ENCODE measurements at places on chromosomes 2 and 18.

DNA sequence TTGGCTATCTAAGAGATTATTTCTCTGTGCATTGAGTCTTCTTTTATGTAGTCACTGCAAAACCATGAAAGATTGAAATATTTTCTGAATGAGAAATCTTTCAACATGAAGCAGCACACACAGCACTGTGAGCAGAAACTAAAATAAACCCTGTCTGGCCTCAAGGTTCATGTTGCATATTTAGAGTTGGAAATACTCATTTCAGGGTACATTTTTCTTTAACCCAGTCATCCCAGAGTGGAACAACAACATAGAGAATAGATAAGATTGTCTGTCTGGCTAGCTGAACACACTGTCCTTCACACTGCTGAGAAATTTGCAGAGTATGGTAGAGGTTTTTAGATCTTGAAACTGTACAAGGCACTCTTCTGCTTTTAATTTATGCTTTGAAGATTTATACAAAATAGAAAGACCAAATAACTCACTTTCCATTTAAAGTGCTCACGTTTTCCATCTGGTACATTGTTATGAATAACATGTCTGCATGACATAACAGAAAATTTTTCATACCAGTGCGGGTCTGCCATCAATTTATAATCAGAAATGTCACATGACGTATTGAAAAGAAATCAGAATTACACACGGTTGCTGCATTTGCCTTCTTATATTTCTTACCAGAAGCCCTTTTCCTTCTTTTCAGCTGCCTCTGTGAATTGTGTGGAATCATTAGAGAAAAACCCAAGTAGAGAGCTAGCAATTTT is 25.0 kb upstream of the FN1 start:
- no peak for DNase-seq

GRCh38 chr2:24307961-24308360 is 52.4 kb downstream of the ITSN2 start:
- DNase-seq, result no peak

GRCh38 chr18:70333757-70334156 is 44.9 kb downstream of the SOCS6 start:
- no peak for DNase-seq

- no peak for DNase-seq
Observed at GRCh38 chr2:223762853-223763252, 74.5 kb downstream of the AP1S3 start.

GRCh38 chr2:51297488-51297887 is 265.6 kb upstream of the NRXN1 start:
- DNase-seq, result no peak

GRCh38 chr2:63741884-63742579 is 99.7 kb upstream of the UGP2 start:
- no peak for DNase-seq

DNA sequence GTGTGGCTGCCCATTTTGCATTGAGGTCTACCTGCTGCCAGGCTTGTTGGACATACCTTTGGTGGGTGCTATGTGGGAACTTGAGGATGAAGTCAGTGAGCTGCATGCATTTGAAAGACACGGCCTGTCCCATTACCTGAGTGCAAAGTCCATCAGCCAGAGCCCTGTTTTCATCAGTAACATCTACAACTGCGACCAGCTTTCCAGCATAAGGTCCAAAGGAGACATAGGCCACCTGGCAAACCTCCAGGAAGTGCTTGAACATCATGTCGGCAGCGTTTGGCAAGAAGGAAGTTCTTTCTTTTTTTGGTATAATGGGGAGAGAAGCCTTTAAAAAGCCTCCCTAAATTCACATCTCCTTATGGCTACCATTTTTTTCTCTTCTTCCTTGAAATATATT is 143.1 kb downstream of the FAM161A start:
- no peak for DNase-seq

- DNase-seq, result peak; percentile 5
Observed at GRCh38 chr2:71782323-71782722, 329.0 kb downstream of the DYSF start.

DNA sequence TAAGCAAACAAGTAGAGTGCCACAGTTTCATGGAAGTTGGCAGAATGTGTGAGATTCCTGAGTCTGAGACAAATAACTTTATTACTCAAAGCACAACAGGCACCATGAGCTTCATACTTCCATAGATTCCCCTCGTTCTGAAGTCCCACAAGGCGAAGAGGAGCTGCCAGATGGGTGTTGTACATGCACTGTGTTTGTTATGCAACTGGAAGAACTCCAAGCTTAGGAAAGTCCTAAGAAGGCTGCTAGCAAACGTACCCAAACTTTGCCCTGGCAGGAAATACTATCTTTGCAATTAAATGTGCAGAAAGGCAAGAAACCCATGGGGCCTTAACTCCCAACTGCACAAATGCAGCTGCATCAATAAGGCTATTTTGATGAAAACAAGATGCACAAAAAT is 1.6 kb upstream of the GCA start:
- no peak for DNase-seq

DNA sequence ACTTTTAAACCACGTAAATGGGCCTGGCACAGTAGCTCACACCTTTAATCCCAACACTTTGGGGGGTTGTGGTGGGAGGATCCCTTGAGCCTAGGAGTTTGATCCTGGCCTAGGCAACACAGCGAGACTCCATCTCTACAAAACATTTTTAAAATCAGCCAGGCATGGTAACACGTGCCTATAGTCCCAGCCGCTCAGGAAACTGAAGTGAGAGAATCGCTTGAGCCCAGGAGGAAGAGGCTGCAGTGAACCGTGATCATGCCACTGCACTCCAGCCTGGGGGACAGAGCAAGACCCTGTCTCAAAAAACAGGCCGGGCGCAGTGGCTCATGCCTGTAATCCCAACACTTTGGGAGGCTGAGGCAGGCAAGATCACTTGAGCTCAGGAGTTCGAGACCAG is 12.2 kb downstream of the ROCK1 start:
- no peak for DNase-seq

- DNase-seq, result peak; percentile 38
Observed at GRCh38 chr2:161418715-161419637, 2.9 kb downstream of the TBR1 start.

DNA sequence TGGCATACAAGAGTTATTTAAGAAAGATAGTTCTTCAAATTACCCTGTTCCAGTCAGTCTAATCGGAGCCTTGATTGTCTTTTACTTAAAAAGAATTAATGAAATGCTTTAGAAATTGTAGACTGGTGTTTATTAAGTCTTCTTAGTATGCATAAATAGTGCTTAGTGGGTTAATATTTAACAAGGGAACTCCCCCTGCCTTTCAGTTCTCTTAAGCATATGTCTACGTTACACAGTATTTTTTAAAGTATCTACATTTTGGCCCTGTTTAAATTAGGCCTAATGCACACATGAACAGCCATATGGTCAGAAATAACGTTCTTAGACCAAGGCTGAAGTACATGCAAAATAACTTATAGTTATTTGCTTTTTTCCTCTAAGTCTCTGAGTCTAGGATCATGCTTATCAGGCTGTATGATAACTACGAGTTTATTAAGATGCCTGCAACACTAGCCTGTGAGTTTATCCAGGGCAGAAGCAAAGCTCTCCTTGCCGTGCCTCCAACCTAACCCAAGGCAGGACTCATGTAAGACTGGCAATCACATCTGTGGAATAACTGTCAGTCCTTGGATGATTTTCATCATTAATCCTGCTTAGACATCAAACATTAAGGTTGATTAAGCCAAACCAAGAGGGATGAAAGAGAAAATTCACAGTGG is 6.7 kb downstream of the BCL2 start:
- DNase-seq, result no peak

DNA sequence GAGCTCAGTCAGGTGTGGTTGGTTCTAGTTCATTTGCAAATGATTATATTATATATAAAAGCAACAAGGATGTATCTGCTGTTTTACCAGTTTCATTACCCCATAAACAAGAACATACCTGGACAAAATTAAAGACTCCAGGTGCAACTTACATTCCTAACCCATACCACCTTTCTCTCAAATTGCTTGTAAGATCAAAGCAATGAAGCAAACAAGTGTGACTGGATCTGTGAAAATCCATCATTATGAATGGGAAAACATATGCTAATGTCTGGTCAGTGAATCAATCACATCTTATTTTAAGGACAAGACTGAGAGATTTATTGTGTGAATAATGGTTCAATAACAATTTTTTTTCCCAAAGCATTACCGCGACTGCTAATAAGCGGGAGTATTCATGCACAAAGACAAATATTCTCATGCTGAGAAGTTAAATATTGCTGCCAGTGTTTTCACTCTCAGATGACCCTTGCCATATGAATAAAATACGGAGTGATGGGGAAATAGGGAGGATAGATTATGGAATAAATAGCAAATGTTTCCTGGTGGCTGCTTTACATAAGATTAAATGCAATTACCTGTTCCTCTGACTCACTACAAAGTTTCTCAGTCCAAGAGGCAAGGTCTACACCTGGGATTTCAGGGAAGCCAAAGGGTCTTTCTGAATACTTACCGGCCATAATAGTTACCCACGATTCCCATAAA is 59.3 kb downstream of the WDR75 start:
- DNase-seq, result no peak
